ENCODE measurements at places on chromosomes 1 and 21.

DNA sequence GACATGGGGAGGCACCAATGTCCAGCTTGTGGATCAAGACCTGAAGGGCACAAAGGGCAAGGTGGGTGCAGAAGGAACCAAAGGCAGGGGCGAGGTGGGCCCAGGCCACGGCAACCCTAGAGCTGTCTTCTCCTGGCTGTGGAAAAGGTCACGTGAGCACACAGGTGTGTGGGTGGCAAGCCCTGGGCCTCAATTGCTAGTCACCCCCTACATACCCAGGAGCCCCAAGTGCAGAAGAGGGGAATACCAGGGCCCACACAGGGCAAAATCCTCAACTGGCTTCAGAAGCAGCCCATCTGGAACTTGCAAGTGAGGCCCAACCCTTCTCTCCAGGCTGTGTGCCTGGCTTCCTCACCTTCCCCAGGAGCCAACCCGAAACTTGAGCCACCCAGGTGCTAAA is 25.6 kb downstream of the ZBTB17 start:
- DNase-seq, result peak; percentile 73

GRCh38 chr1:109543988-109544735 is 4.3 kb upstream of the GNAI3 start:
- DNase-seq, result no peak

DNA sequence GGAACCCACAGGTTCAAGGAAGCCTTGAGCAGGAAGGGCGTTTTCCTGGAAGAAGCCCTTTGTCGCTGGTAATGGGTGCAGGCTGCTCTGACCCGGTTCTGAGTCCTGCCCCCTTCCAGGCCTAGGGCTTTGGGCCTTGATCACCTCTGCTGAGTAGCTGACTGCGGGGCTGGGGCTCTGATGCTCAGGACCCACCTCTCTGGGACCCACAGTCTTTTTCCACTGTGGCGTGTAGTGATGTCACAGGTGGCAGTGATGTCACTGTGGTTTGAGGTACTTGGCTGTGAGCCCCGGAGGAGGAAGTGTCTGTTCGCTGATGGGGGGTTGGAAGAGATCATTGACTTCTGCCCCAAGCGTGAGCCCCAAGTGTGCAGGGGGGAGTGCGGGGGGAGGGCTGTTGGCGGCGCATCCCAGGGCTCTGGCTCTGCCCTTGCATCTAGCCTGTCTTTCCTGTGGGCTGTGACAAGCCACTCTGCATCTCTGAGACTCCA is 6.9 kb downstream of the TNFRSF1B start:
- peak; percentile 85 for DNase-seq

- no peak for DNase-seq
Observed at GRCh38 chr1:194296201-194296600, 1109.8 kb upstream of the B3GALT2 start.

DNA sequence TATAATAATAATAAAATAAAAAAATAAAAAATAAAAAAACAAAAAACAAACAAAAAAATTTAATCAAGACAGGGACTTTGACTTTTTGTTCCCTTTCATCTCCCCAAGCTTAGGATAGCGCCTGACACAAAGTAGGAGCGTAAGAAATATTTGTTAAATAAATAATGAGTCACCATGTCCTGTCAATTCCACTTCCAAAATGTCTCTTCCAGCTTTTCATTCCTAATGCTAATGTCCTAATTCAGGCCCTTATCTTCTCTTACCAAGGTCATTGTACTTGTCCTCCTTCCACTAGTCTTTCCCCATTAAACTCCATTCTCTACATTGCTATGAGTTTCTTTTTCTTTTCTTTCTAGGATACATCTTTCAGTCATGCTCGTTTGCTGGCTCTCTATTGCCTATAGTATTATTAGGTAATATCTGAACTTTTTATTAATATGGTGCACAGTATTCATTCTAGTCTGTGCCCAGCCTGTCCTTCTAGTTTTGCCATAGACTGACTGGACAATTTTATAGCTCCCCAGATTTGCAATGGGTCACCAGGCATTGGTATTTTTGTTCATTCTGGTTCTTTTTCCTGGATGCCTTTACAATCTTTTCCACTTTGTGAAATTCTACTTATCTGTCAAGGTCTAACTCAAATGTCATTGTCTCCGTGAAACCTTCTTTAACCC is 11.4 kb downstream of the NEXN start:
- no peak for DNase-seq

DNA sequence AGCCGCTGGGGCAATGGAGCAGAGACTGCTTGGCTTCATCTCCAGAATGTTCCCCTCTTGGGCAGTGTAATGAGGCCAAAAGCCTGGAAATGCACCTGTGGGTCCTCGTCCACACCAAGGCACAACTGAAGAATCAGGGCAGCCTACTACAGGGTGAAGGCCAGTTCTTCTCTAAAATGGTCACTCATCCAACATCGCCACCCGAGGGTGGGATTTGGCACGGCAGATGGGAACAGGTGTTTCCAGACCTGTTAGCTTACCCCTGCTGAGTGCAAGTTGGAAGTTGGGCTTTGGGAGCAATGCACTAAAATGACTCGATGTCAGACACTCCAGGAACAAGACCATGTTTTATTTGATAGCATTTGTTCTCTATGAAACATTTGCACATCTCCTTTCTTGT is 543.7 kb downstream of the NPHP4 start:
- peak; percentile 7 for DNase-seq

DNA sequence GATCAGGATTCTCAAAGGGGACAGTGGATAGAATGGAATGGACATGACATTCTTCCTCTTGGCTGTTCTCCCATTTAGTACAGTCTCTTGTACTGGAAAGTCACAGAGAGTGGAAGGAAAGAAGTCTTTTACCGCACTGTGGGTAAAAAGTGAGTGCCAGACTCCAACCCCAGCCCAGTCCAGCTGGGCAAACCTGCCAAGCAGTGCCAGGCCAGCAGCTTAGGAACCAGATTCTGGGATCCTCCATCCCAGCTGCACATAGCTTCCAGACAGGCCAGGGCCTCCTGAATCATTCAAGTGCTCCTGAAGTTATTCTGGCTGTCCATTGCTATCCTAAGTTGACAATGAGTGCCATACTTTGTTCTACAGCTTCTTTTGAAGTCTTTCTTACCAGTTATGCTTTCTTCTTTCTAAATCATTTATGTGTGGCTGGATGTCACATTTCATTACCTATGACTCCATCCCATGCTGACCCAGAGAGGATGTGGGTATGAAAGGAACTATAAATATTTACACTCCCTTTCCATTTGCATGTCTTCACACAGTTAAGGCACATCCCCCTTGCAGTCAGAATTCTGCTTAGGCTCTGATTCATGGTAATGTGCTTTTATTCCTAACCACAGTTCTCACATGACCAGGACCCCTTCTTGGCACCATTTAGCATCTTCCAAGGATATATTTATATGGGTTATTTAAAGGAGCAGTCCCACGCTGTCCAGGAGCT is 88.9 kb downstream of the AK5 start:
- DNase-seq, result no peak

DNA sequence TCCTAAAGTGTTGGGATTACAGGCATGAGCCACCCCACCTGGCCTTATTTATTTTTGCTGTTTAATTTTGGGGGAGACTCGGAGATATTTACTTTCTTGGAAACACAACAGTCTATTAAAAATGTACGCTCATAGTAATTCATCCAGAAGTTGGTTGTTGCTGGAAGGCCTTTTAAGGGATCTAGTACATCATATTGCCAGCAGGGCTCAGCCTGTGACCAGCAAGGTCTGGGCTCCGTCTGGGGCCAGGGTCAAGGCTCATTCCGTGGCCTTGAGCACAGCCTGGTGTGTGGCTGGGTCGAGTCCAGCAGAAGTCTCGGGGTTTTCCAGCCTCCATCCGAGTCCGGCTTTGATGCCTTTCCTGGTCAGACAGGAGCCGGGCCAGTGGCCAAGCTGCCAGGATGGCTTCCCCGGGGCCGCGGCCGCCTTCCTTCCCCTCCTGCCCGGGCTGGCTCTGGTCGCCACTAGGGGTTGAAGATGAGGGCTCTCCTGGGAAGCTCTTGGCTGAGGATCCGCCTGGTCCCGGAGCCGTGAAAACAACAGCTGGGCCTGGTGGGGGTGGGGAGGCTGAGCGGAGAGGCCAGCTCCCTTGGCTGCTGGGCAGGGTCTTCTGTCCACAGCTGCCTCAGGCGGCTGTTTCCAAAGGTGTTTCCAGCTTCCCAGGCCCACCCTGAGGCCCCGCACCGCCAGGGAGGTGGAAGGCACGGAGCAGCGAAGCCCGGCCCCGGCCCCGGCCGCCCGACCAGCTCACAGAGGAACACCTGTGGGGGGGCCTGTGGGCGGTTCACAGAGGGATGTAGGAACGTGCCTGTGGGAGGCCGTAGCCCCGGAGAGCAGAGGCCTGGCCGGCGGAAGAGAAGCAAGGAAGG is 5.1 kb upstream of the VWA1 start:
- no peak for DNase-seq

DNA sequence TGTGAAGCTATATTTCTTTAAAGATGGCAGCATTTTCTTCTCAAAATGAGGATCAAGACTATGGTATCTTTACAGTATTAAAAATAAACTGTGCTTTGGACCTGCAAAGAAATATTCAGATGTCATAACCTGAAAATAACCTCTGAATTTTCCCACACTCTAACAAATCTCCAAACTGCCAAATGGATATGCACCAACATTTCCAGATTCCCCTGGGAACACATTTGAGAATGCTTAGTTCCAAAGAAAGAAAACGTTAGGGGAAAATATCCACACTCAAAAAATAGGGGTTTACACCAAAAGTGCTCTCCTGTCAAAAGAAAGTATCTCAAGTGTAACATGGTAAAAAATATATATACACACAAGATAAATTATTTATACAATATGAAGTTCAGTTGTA is 69.1 kb upstream of the ARHGAP29 start:
- no peak for DNase-seq

DNA sequence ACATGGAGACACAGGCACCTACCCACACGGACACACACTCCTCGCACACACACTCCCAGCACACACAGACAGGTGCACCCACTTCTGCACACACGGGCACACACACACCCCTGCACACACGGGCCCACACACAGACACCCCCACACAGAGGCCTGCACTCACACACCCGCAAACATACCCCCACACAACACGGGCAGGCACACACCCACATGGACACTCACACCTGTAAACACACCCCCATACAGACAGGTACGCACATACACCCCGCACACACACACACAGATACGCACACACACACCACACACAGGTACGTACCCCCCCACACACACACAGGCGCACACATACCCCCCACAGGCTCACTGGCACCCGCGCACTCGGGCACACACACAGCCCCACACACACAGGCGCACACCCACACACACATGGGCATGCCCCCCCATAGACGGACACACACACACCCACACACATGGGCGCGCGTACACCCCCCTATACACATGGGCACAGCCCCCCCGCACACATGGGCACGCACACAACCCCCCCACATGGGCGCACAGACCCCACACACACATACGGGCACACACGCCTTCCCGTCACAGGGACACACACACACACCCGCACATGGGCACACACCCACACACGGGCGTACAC is 6.1 kb downstream of the ATAD3A start:
- DNase-seq, result no peak

DNA sequence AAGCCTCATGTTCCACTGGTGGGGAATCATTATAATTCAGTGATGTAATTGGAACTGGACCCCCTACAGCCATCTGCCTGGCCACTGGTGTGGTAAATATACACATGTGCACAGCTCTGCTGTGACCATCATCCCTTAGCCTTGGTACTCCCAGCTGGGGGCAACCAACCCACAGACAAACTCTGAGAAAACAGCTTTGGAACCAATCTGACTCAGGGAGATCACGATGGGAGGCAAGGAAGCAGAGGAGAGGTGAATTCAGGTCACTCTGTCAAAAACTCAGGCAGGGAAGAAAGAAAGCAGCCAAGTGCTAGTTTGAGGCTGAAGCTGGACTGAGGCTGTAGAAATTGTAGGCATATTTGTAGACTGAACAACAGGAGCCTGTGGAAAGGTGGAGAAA is 197.8 kb upstream of the GALNT2 start:
- no peak for DNase-seq

DNA sequence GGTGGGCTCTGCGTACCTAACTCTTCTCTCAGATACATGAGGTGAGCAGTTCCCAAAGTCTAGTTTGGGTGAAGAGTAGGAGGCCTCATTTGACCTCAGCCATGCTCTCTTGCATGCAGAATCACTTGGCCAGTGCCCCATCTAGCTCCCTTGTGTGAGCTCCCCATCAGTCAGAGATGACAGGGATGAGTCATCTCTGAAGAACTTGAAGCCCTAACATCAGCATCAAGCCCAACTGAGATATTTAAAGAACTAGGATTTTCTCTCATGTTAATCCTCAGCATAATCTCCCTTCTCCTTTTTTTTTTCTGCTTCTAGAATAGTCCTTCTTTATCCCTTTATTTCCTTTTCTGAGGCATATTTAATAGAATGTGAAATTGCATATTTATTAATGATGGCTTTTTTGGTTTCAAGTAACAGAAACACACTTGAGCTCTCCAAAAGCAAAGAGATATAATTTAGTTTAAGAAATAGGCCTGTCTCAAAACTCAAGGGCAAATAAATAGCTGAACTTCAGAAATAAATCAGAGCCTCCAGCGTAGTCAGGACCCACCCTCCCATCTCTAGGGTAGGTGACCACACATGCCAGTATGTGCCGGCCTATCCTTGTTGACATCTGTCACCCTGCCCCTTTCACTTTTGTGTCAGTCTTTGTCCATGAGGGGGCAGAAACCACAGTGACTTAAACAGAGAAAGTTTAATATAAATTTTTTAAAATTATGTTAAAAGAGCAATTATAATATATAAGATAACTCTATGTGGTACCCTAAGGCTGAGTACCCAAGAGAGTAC is 112.3 kb downstream of the TSEN15 start:
- DNase-seq, result no peak

DNA sequence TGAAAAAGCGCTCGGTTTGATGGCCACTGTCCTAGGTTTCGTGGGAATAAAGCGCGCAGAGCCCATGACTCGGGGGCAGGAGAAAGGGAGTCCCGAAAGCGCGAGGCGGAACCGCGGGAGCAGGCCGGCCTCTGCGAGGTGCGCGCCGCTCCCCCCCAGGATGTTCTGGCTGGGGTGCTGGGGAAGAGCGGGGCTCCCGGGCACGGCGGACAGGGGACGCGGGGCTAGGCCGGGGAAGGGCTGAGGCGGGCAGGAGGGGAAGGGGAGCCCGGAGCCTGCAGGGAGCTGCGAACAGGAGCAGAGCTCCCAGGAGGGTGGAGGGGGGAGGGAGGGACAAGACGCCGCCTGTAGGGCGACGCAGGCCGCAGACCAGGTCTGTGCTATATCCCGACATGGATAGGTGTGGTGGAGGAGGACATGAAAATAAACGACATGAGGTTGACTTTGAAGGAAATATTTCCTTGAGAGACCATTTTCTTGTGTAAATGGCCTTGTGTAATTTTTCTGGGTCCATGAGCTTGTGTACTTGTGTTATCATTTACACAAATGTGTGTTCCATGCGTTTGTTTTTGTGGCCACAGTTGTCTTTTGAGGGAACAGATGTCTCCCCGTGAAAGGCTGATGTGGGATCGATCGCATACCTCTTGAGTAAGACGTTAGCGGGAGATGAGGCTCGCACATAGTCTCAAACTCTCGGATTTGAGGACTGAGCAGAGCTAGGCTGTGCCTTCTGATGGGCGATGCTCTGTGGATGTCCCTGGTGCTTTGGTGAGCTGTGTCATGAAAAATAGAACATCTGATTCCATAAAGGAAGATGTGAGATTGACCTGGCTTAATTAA is 1.3 kb downstream of the PCNT start:
- DNase-seq, result peak; percentile 42

- DNase-seq, result no peak
Observed at GRCh38 chr1:18179009-18179408, 71.4 kb downstream of the IGSF21 start.

Data from stimulated activated CD4-positive, alpha-beta T cell treated with anti-CD3 and anti-CD28 coated beads, Interleukin-4, amount 100 ng/mL, for 24 hours (primary cell).